CD4-positive, alpha-beta T cell (primary cell): ENCODE measurements at places on chromosomes 6 and 20.

DNA sequence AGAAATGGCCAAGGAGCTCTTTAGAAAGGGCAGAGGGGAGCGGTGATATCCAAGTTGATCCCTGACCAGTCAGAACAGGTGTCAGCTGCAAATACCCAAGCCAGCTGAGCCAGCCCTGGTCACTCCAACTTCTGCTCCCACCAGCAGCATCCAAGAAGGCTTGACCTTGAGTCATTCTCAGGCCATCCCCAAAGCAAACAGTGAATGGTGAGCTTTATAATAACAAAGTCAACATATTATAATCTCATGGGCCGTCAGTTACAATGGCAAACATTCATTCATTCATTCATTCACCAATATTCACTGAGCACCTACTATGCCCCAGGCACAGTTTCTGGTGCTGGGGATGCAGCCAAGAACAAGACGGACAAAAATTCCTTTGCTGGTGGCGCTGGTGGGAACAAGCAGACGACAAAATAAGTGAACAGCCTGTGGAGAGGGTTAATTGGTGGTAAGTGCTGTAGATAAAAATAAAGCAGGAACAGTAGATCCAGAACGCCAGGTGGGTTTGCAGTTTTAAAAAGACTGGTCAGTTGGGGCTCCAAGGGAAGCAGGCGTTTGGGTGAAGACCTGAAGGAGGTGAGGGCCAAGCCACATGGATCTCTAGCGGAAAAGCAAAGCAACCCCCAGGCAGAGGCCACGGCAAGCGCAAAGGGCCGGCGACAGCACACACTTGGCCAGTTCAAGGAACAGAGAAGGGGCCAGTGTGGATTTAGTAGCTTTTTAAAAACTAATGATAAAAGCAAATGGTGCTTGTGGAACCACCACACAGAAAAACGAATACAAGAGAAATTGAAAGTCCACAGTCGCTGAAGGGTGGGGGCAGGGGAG is 131.8 kb upstream of the PTPN1 start:
- DNase-seq = no peak

DNA sequence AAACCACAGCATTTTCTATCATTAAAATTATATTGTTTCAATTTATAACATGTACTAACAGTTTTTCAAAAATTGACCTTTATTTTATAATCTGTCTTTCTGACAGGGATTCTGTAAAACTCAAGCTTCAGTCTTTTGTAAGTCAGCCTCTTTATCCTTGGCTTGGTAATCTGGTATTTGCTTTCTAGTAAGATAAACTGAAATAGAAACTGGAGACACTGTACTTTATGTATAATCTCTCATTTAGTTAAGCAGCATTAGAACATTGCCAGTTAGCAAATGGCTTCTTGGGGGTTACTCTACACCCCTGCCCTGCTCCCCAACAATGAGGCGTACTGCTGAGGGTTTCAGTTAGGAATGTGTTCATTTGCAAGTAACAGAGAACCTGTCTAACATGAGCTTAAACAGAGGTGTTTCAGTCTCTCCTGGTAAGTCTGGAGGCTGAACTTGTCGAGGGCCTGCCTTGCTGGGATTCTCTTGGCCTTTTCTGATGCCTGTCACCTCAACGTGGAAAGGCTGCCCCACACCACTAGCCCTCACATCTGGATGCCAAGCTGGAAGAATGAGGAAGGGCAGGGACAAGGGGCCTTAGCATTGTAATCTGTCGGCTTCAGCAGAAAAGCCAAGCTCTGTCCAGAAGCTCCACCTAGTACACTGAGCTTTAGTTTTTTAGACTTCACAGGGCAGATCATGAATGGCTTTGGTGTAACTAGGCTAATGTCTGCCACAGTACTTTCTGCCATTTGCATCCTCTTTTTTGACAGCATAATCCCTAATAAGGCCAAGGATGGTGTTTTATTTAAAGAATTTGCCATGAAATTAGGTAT is 34.8 kb downstream of the SH3BGRL2 start:
- DNase-seq = no peak

- no peak for DNase-seq
Observed at GRCh38 chr6:124917769-124918168, 44.5 kb upstream of the RNF217 start.

- no peak for DNase-seq
Observed at GRCh38 chr20:46394872-46395760, 11.3 kb downstream of the ELMO2 start.

DNA sequence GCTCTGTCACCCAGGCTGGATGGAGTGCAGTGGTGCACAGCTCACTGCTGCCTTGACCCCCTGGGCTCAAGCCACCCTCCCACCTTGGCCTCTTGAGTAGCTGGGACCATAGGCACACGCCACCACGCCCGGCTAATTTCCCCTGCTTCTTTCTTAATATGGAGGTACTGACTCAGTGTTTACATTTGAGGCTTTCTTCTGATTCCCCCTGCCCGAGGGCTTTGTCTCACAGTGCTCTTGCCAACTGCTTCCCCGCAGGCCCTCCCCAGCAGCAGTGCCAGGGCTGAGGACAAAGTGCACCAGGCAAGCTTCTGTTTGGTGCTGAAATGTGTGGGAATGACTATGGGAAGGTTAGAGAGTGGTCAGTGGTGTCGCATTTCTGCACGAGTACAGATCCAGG is 34.8 kb downstream of the NR2E1 start:
- no peak for DNase-seq

DNA sequence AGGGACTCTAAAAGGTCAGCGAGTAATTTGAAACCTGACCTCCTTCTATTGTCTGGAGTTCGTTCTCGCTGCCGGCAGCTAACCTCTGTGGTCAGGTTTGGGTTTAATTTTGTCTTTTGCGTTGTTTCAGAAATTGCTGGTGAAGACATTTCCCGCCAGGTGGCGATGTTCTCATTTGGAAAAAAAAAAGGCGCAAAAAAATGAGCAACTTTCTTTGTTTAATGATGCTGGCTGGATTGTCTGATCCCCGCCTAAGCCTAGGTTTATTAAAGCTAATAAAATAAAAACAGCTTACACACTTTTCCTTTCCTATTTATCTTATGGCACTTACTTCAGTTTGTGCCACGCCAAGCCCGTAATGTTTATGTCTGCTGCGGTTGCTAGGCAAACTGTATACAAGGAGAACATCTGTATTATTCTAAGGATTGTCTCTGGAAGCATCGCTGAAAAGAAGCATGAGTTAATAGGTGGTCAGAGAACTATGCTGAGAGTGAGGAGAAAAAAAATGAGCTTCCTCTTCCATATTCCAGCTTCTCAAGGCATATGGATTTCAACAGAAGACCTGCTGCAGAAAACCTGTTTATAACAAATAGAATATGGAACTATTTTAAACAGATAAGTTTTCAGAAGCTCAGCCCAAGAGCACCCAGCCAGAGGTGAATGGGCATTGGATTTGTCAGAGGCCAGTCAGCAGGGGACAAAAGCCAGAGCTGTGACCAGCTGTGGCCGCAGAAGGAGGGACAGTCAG is 205.7 kb downstream of the DOK5 start:
- DNase-seq = no peak

DNA sequence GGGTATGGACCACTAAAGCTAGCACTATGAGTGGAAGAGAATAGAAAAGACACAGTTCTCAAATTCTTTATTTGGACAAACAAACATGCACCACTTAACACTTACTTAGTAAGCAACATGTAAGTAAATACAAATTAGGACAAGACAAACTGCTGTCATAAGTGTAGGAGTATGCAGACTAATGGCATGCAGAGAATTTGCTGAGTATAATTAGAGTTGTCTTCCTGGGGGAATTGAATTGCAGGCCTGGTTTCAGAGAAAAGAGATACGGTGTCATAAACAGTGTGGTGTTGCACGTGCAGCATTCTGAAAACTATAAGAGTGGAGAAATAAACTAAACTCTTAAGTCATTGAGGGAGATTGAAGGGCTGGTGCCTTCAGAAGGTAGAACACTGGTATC is 125.2 kb upstream of the EYA4 start:
- DNase-seq = no peak

DNA sequence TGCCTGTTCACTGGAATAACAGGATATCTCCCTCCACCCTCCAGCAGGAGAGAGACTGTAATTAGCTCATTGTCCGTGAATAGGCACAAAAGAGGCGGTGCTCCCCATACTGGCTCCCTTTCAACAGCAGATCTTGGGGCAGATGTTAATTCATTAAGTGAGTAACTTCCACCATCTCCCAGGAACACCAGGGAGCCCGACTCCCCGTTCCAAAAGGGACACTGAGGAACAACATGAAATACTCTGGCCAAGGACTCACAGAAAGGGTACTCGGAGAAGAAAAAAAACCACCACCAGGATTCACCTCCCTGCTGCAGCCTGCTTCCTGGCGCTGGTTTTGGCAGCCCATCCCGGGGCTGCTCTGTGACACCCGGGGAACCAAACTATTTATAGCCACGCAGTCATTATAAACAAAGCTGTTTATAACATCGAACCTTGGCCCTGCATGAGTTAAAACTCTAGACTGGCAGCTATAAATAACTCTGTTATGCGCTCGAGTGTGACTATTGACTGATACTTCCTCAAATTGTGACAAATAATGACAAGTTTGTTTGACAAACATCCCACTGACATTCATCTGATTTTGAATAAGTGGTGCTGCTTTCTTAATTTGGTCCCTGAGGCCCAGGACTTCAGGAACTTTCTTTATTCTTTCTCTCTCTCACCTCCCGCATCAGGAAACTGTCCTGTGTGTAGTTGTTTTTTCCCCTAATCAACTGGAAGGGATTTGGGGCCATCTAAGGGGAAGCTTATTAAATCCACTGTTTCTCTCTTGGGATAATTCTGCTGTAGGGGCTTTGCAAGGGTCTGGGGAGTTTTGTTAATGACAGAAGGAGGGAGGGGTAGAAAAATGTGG is 521.6 kb downstream of the CD83 start:
- DNase-seq = no peak

DNA sequence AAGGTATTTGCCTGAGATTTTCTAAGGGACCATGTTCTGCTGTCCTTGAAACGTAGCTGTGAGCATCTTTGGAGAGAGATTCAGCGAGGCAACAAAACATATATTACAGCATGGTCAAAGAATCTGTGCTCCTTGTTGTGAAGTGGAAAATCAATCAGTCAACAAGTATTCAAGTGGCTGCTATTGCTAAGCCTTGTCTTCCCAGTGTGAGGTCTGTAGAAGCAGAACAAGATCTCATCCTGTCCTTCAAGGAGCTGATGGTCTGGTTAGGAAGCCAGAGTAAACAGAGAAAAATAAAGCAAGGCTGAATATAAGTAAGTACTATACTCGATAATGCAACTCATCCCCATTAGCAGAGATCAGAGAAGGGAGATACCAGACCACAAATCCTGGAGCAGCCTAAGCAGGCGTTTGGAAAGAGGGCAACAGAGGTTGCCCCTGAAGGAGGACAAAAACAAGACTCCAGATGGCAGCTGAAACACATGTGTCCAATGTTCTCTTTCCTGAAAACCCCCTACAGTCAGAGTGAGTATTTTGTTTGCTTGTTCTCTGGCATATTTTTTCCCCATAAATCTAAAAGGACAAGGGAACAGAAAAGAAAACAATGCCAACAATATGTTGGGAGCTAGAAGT is 392.0 kb downstream of the SYNE1 start:
- DNase-seq = no peak

DNA sequence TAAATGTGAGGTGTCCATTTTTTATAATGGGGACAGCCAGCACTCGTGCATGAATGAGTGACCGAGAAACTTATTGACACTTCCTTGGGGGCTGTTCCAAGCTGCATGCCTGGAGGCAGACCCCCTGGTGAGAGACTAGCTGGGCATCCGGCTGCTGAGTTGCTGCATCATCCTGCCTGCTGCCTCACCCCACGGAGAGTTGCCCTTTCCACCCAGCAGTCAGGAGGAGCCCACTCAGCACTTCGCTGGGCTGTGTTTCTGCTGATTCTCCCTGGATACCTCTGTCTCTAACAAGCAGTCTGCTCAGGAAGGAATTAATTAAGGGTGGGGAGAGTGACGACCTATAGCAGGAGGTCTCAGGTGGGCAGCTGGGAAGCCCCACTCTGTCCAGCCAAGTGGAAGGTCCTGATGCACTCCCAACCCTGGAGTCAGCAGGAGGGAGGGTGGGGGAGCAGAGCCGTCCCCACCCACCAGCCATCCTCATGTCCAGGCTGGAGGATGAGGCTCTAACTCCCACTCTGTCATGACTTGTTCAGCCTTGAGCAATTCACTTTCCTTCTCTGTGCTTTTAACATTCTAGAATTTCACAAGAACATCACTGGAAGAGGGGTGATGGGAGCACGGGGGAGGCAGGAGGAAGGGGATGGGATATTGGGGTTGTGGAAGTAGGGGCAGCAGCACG is 177.3 kb downstream of the LRFN2 start:
- no peak for DNase-seq

- DNase-seq = no peak
Observed at GRCh38 chr6:113565306-113565705, 291.8 kb upstream of the MARCKS start.

DNA sequence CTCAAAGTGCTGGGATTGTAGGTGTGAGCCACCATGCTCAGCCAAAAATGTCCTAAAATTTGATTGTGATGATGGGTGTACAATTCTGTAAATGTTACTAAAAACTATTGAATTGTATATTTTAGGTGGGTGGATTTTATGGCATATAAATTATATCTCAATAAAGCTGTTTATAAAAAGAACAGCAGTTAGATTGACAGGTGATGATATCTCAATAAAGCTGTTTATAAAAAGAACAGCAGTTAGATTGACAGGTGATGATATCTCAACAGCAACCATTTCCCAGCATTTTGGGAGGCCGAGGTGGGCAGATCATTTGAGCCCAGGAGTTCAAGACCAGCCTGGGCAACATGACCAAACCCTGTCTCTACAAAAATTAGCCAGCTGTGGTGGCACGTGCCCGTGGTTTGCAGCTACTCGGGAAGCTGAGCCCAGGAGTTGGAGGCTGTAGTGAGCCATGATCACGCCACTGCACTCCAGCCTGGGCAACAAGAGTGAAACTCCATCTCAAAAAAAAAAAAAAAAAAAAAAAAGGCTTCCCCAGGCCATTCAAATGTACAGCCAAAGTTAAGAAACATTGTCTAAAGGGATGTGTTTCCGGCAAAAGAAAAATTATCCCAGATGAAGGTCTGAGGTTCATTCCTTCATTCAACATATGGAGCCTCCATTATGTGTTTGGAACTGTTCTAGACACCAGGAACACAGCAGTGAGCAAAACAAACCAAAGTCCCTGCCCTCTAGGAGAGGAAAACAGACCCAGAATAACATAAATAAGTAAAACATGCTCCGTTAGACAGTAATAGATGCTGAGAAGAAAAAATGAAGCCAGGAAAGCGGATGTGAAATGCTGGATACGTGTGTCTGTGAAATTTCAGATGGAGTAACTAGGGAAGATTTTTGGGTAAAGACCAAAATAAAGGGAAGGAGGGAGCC is 1.6 kb upstream of the RBCK1 start:
- DNase-seq = no peak

DNA sequence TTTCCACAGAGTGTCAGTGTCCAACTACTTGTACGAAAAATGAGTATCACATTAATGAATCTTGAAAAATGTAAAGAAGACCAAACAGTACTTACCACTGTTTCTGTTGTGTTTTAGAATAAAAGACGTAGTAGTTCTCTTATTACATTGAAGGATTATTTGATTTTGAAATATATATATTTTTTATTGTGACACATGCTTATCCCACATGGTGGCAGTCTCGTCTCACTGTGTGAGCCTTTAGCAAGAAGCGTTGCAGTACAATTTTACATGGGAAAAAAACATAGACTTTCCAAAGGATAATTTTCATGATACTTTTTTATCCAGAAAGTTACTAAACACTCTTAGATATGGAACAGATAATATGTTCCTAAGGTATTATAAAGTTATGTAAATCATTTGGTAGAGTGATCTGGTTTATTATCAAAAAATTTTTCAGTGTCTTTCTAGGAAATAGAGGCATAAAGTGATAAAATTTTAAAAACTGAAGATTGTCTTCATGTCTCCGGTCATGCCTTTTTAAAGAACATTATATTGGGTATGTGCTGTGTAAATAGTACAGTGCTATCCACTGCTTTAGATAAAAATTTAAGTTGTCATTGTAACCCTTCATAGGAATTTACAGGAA is 117.5 kb upstream of the SAMD5 start:
- DNase-seq = no peak
